ENCODE measurements at places on chromosomes 6 and 20.

DNA sequence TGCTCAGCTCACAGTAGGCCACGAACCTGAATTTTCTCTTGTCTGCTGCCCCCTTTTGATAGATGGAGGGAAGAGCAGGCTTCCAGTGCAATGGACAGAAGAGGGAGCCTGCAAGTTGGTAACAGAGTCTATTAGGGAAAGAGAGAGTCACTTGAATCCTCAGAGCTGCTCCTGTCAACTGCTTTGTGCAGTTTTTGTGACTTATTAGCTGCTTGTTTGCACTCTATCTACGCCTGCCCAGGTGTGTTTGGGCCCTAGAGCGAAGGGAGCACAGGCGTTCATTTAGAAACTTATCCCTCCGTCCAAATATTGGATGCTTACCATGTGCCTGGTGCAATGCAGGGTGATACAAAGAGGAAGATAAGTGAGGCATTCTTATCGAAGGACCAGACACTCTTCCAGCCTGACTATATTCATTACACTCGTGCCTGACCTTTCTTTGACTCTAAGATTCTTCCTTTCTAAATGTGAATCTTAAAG is 11.6 kb upstream of the SLC2A12 start:
- peak; percentile 73 for DNase-seq

DNA sequence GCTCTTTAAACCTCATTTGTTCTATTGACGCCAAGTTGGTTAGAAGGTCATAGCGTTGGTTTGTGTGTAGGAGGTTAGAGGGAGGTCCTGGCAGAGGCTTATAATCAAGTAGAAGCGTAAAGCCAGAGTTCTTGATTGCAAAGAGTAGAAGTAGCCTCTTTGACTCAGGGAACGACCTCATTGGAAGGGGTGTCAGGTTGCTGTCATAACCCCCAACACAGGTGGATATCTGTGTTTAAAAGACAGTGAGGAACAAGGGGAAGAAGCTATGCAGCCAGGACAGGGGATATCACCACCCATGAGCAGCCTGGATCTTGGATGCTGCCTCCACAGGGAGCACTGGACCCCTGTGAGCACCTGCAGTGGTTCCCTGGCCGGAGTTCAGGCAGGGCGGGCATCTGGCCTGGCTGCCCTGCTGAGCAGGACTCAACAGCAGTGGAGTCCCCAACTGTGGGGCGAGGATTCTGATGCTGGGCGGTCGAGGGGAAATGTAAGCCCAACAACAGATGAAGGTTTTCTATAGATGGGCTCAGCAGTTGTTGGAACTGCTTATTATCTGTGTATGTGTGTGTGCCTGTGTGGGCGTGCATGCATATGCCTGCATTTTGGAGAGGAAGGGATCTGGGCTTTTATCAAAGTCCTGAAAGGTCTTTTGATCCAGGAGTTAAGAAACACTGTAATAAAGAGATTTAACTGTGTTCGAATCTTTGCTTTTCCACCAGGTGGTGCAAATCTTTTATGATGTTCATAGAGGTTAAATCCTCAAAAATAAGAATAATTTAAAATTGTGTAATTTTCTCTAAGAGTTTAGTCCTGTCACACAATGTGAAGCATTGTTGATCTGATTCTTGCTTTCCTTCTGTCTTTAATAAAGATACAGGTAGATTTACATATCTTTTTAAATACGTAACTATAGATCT is 27.7 kb downstream of the HIVEP1 start:
- DNase-seq, result no peak

- no peak for DNase-seq
These were observed 31.6 kb downstream of the MYLK4 start for GRCh38 chr6:2719093-2719455.

GRCh38 chr6:90135667-90136066 is 161.0 kb downstream of the BACH2 start:
- DNase-seq, result peak; percentile 8

DNA sequence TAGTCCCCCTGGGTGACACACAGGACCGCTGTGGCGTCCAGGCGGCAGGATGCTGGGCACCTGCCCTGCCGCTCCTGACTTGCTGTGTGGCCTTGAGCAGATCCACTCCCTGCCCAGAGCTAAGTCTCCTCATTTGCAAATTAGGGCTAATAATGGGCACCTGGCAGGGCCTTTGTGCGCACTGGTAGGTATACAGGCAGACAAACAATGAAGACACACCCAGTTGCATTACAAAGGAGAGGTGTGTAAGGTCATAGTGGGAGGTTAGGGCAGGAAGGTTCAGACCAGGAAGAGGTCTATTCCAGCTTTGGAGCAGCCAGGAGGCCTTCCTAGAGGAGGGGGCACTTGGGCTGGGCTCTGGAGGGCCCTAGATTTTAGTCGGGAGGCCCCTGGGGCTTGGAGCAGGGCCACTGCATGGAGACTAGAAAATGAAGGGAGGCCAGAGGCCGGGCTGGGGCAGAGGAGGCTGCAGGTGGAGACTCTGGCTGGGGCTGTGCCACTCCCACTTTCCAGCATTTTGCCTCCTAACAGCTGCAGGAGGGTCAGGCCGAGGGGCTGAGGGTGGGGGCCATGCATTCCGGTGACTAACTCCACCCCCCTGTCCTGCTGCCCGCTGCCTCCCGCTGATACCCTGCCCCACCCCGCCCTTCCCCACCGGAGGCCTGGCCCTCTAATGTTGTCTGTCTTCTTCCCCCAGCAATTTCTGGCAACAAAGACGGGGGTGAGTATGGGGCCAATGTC is 28.5 kb downstream of the MYH7B start:
- DNase-seq, result no peak

GRCh38 chr6:95292011-95292410 is 285.3 kb upstream of the MANEA start:
- DNase-seq, result no peak

DNA sequence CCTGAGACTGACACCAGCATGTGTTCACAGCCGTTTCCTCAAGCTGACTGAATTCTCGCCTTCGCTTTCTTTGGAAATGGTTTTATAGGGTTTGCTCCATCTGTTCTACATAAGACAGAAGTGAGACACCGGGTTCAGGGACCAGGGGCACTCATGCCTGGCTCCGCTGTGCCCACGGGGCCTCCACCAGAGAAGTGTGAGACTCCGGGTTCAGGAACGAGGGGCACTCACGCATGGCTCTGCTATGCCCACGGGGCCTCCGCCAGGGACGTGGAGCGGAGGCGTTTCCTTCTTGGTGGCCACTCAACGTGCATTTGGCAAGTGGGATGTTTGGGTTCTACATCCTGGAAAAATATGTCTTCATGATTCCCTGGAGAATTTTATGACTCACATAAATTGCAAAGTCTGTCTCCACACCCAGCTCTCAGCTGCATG is 106.6 kb downstream of the RNASET2 start:
- DNase-seq, result no peak

- DNase-seq, result peak; percentile 24
These were observed 345.8 kb upstream of the PRND start for GRCh38 chr20:4375881-4376280.

GRCh38 chr20:11838076-11838636 is 79.5 kb upstream of the BTBD3 start:
- no peak for DNase-seq

DNA sequence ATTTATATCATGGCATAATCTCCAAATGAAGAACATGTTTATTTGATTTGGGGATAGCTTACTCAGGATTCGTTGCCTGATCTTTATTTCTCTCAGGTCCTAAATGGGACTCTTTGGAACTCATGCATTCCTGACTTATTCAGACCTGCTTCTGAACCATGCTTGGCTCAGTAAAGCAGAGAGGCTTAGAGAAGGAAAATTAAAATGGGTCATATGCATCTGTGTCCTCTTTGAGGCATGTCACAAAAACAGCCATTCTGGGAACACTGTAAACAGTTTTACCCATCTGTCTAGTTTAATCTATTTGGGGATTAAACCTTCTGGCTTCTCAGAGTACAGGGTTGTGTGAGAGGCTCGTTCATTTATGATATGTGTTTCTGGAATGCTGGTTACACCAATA is 1017.3 kb downstream of the KIF16B start:
- no peak for DNase-seq

- DNase-seq, result no peak
These were observed 12.8 kb upstream of the DTNBP1 start for GRCh38 chr6:15675536-15676220.

DNA sequence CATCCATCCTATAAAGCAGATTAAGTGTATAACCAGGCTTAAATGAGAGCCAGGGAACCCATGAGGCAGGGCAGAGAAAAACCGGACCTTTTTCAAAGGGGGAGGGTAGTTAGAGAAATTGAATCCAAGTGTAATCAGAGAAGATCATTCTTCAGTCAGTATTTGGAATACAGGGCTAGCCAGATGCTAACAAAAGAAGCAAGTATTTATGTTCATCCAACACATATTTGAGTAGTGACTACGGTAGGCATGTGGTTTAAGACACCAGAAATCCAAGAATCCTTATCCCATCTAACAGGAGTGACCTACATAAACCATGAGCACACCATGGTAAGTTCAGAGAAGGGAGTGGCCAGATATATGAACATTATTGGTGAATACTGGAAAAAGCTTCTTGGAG is 46.8 kb upstream of the FAM83C start:
- peak; percentile 69 for DNase-seq

DNA sequence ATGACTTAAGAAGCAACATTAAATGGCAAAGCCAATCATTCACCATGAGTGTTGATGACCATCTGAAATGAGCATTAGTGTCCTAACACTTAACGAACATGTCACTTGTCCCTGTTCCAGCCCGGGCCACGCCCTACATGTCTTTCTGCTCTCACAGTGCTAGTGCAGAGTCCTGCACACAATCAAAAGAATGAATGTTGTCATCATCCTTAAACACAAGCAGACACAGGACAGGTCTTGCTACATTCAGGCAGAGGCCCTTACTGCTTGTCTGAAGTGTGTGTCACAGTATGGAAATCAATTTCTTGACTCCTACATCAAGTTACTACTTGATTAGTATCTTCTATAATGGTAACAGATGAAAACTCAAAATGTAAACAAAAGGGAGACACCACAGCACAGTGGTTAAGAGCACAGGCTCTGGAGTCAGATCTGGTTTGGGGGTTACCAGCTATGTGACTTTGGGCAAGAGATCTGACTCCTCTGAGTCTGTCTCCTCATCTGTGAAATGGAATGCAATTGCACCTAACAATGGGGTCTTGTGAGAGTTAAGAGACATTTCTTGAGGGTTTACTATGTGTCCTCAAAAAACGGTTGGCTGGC is 17.4 kb downstream of the UBE2V1 start:
- DNase-seq, result no peak

DNA sequence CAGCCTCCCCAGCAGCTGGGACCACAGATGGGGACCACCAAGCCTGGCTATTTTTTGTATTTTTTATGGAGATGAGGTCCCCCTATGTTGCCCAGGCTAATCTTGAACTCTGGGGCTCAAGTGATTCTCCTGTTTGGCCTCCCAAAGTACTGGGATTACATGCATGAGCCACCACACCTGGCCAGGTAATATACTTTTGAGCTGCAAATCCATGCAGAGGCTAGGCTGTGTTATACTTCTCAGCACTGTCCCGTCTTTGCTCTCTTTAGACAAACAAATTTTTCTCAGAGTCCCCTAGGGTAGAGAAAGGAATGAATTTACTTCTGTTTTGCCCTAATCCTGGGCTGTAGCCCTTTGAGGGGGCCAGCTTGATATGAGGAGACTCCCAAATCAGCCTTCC is 13.4 kb upstream of the SCAF8 start:
- DNase-seq, result no peak

- no peak for DNase-seq
These were observed 72.8 kb downstream of the KIF13A start for GRCh38 chr6:17914651-17915050.

DNA sequence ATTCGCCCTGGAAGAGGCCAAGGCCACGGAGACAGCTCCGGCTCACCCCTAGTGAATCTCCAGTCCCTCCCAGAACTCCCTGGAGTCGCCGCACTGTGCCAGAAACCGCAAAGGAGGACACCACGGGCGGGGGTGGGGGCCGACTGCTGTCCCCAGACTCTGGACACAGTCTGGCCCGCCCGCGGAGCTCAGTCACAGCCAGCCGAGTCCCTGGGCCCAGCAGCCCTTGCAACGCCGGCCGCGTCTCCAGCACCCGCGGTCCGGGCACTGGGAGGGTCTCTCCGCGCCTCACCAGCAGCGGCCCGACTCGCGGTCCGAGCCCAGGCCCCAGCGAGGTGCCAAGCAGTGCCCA is 518 bp downstream of the PEX6 start:
- DNase-seq, result peak; percentile 58

- DNase-seq, result no peak
These were observed 44.8 kb upstream of the ENPP1 start for GRCh38 chr6:131762984-131763383.

DNA sequence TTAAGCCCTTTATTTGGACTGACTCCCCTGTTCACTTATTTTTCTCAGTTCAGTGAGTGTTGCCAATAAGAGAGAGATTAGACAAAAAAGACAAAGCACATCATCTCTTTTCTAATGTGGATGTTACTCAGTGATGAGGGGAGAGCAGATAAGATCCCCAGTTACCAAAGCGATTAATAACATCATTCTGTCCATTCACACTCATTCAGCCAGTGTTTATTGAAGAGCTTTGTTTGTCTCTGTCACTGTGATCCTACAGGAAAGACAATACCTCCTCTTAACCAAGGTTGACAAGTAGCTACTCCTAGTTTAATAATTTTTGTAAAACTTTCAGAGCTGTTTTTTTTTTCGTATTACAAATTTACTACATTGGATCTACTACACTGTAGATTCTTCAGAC is 163.0 kb downstream of the EYA4 start:
- DNase-seq, result no peak

- peak; percentile 57 for DNase-seq
These were observed 69.4 kb upstream of the NAA20 start for GRCh38 chr20:19947611-19948264.

- DNase-seq, result no peak
These were observed 107.7 kb upstream of the FOXA2 start for GRCh38 chr20:22692119-22692475.

- no peak for DNase-seq
These were observed 91.0 kb downstream of the HIVEP1 start for GRCh38 chr6:12103158-12103557.

- DNase-seq, result no peak
These were observed 125.9 kb upstream of the ESR1 start for GRCh38 chr6:151681433-151682059.

- no peak for DNase-seq
These were observed 24.5 kb downstream of the KCNK5 start for GRCh38 chr6:39204646-39205244.

GRCh38 chr6:130574146-130574545 is 208.3 kb downstream of the TMEM200A start:
- DNase-seq, result no peak

DNA sequence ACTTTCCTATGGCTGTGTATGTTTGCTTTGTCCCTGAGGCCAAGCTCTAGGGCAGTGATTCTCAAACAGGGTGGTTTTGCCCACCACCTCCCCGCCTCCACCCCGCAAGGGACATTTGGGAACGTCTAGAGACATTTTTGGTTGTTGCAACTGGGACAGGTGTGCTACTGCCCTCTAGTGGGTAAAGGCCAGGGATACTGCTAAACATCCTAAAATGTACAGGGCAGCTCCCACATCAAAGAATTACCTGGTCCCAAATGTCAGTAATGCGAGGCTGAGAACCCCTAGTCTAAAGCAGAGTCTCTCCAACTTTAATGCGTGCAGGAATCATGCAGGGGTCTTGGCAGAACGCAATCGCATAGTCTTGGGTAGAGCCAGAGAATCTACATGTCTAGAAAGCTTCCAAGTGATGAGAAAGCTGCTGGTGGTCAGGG is 5.1 kb downstream of the KCNS1 start:
- DNase-seq, result peak; percentile 73

Measured in AG08396 (cell line).